ENCODE measurements at places on chromosomes 7 and 10.

GRCh38 chr10:44306762-44307161 is 78.1 kb downstream of the CXCL12 start:
- DNase-seq, result no peak

- DNase-seq, result no peak
Measured at GRCh38 chr7:106629516-106629915, 31.4 kb downstream of the CCDC71L start.

DNA sequence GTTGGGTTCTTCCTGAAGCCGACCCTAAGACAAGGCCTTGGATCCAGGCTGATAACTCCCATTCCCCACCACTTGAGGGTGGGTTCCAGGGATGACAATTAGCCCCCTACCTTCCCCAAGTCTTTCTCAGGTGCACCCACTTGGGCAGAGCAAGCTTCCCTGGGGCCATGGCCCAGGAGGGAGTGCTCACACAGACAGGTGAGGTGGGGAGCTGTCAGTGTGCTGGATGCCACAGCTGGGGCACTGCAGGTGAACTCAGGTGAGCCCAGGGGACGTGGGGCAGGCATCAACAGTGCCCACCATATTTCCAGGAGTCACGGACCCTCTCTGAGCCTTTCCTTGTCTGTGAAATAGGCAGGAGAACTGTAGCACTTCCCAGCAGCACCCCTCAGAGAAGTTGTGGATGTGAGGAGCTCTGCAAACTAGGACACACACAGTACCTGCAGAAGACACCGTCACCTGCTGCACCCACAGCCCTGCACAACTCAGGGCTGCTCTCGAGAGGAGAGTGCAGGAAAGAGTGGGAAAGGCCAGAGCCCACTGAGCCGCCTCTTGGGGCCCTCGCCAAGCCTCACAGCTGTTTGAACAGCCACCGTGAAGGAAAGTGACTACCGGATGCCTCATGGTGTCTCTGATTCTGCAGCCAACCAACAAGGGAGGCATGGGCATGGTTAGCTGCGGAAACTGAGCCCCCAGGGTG is 17.9 kb downstream of the SH3PXD2A start:
- DNase-seq, result no peak

DNA sequence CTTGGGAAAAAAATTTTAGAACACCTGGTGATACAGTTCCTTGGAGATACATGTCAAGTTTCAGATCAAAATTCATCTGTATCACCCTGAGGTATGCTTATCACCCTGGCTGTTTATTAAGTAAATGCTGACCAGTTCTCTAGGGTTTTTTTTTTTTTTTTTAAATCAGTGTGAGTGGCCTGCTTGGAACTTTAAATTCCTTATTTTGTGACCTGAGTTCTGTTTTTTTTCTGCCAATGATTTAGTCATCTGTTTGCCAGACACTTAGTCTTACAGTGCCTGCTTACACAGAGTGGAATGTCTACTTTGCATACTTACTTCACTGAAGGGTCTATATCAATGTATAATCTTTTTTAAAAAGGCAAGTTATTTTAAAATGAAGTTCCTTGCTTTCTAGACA is 1.8 kb downstream of the TSPAN13 start:
- DNase-seq, result no peak

All from CD4-positive, alpha-beta T cell treated with Interleukin-17A for 4 hours (primary cell).